ENCODE measurements at places on chromosomes 6 and 20.

DNA sequence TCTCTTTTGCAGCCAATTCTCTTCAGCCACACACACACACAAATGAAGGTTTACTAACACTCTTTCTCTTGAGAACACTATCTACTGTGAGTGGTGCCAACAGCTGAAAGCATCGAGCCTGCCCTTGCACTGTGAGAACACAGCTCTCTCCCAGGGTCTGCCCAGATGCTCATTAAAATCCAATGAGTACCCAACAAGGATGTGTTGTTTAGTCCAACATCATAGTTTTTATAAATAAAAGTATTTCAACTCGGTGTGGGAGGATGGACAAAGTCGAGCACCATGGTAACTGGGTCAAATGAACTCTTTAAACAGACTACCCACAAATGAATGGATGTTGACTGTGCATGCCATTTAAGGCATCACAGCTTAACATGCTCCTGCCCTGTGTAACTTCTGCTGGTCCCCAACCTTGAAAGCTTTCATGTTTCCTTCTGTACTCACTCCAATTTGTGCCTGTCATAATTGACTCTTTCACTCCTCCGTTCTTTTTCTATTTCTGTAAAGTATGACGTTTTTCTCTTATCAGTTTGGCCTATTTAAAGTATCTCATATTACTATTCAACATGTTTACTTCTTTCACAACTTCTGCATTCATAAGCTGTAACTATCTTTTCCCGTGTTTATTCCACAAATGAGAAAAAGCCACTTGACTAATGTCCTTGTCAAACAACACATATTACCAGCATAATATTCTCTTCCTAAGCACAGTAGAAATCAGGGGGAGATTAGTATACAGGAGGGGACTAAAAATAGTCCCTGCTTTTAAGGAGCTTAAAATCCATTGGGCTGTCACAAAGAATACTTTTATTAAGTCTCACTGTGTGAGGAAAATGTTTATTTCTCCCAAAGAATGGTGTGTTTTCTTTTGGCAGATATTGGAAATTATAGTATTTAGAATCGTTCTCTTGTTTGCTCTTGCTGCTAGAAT lies 215.4 kb downstream of the RFPL4B start:
- DNase-seq: no peak

DNA sequence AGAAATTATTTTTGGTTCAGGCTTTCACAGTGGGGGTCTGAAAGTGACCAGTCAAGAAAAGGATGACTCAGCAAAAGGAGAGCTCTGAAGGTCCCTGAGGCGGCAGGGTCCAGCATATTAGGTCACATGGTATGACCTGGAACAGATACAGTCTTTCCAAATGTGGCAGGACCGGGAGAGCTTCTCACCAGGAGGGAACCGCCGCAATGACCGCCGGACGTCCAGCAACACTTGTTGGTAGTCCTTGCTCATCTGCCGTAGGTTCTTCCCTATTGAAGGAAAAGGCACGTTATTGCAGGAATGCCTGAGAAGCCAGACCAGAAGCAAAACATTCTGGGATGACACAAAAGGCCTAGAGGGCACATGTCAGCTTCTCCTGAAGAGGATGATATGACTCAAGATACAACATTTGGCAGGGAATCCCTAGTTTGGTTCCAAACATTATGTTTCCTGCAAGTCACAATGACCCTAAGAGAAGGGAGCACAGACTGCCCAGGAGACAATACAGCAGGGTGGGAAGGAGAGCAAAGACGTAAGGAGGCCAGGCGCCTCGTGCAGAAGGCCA lies 17.4 kb downstream of the TBC1D20 start:
- no peak for DNase-seq

DNA sequence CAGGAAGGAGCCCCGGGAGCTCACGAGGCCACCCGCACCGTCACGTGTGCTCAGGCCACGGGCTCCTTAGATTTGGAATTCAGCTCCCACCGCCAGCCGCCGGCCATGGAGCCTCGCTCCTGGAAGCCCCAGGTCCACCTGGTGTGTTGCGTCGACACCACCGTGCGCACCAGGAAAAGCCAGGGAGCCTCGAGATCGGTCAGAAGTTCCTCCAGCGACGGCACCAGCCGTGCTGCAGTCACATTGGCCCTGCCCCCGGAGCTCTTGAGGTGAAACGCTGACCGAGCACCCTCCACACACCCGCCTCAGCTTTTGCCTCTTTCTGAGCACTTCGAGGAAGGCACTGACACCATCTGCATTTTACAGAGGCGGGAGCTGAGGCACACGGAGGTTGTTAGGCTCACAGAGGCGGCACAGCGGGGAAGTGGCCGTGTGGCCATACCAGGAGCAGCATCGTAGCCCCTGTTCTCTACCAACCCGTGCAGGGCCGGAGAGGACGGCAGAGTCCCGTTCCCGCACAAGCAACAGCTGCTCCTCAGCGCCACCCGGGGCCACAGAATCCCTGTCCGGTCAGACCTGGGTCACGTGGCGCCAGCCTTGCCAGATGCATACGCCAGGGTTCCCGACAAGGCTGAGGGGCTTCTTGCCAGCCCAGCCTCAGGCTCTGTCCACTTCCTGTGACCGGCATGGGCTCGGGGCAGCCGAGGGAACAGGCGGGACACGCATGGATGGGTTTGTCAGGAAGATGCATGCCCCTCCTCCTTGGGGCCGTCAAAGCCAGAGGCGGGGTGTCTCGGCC lies 7.6 kb downstream of the NKAIN4 start:
- DNase-seq: no peak

- DNase-seq: no peak
Observed at GRCh38 chr6:130158056-130158455, 64.7 kb downstream of the SAMD3 start.

DNA sequence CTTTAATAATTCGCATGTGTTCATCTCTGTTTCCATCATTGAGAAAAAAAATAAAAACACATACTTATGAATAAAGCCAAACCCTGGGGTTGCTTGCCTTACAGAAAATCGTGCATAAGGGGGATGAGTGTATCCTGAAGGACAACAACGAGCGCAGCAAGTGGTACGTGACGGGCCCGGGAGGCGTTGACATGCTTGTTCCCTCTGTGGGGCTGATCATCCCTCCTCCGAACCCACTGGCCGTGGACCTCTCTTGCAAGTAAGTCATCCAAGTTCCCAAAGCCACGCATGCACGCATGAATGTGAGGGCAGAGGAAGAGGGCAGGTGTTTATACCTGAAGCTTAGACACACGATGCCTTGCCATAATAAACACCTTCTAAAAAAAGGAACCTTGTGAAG lies 20.9 kb upstream of the SNRNP48 start:
- DNase-seq: no peak

DNA sequence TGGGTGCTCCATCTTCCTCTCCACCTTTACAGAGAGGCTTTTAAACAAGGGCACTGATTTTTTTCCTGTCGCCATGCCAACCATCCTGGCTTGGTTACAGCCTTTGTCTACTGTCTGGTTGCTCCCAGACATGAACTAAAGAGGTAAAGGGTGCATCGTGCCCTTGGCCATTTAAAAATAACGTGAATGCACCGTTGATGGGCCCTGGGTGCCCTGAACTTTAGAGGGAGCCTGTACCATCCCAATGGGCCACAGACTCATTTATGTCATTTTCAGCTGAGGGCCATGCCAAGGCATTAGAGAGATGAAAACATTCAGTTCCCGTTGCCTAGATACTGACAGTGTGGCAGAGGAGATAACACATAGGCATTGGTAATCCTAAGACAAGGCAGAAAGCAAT lies 23.3 kb downstream of the TMC2 start:
- DNase-seq: peak; percentile 63

DNA sequence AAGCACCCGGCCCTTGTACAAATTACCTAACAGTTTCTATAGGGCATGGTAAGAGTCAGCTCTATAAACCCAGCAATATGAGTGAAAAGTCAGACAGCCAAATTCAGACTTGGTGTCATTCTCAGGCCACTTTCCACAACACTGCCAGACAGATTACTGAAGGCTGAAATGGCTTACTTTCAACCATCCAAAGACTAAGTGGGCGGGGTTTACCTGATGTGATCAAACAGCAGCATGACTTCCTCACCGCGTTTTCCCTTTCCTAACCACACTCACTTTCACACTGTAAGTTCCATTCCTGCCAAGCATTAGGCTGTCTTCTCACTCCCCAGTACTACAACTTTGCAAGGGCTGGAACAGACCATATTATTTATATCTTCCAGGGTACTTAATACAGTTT lies 85.9 kb downstream of the SMLR1 start:
- DNase-seq: peak; percentile 6

- DNase-seq: no peak
Observed at GRCh38 chr6:47292027-47292426, 17.7 kb downstream of the TNFRSF21 start.

DNA sequence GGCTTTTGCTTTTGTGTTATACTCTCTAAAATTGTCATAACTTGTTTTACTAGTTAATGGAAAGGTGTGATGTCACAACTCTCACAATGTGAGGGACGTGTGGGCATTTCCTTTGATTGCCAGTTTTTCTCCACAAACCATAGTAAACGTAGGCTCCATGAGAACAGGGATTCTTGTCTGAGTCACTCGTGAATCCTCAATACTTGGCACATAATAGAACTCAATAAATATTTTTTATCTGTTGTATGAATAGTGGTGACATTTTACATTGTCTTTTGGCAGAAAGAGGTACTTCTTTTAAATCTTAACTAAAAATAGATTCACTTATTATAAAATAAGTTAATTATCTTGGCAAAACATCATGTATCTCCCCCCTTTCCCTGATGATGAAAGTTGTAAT lies 69.0 kb upstream of the CNKSR3 start:
- no peak for DNase-seq

Data from hematopoietic multipotent progenitor cell treated with erythropoietin and hydrocortisone succinate and interleukin-3 and kit ligand, for 8 days (in vitro differentiated cells).